ENCODE measurements at places on chromosomes 12 and 14.

- DNase-seq: no peak
These were observed 208.3 kb downstream of the LRIG3 start for GRCh38 chr12:58711974-58712373.

DNA sequence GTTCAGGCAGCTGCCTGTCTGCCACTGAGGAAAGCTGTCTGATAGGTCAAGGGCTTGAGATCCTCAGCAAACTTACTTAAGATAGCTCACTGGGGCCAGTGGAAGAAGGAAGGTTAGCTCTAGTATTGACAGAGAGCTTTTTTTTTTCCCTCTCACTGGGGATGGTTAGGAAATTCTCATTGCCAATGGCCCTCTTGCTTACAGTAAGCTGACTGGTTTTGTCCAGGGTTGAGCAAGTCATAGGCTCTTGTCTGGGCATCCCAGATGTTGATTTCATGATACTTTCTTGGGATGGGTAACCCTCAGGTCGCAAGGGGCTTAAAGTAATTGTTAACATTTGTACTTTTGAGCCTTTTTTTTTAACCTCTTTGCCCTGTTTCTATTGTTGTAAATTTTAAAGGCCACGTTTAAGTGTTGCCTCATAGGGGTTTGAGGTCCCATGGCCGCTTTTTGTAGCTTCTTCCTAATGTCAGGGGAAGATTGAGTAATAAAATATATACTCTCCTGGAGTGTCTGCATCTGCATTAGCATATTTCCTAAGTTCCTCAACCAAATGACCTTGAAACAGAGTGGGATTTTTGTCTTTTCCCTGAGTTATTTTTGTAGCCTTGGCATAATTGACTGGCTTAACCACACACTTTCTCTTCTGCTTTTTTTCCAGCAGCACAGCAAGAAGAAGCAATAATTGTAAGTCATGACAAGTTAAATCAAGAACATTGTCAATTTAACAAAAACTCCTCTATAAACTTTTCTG, 716.0 kb downstream of the LRFN5 start:
- DNase-seq: no peak

DNA sequence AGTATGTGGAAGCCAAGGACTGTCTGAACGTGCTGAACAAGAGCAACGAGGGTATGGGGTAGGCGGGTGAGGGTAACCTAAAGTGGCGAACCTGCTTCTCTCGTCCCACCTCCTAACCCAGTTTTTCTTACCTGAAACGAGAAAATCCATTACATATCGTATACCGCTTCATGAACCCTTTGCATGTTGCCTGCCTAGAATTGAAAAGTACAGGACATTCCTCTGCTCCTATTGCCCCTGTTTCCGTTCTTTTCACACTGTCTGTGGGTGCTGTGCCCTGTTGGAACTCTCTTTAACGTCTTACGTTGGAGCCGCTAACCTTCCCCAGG, 513 bp downstream of the PFDN5 start:
- no peak for DNase-seq

DNA sequence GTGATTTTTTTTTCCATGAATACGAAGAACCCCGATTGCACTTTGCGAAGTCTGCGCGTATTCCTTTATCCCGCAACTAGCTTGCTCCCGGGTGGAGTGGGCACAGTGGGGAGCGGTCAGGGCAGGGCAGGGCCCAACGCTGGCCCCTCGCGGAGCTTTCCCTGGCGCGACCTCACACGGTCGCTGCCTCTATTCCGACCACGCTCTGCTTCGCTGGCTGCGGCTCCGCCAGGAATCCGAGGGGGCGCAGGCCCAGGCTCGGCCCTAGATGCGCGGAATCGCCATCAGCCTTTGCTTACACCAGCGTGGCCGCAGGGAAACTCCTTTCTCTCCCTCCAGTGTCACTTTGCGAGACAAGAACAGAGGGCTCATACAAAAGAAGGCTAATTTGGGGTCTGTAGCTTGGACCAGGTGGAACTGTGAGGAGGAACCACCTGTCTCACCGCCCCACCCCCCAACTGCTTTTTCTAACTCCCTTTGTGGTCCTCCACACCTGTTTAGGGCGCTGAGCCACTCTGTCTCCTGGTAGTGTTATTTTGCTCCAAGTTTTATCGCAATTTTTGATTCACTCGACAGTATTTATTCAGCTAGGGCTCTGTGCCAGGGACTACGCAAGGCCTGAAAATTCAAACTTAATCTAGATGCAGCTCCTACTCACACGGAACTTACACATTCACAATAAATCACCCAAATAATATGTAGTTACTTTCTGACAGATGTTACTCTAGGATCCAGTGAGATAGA, 3.1 kb upstream of the NKX2-1 start:
- DNase-seq: no peak

DNA sequence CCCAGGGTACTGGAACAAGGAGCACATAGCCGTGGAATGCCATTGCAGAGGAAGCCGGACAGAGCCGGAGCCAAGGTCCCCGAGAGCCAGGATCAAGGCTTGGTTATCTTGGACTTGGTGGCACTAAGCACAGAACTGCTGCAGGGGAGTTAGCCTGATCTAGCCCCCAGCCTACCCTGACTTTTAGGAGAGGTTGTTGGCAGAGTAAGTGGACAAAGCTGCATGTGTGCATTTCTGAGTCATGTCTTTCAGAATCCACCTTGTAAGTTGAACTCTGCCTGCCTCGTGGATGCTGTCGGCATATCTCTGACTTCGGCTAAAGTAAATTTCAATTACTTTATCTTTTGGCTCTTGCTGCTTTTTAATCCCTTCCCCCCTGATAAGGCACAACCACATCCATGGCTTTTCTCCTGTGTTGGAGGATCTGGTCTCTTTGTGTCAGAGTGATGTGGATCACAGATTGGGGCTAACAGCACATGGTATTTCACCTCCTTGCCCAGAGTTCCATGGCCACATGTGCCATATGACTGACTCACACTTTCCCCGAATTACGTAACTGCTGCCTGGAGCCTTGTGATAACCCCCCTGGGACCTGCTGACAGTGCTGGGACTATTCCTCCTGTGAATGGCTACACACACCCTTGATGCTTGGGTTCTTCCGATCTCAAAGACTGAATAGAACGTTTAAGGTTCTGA, 240.3 kb downstream of the EMP1 start:
- DNase-seq: no peak

DNA sequence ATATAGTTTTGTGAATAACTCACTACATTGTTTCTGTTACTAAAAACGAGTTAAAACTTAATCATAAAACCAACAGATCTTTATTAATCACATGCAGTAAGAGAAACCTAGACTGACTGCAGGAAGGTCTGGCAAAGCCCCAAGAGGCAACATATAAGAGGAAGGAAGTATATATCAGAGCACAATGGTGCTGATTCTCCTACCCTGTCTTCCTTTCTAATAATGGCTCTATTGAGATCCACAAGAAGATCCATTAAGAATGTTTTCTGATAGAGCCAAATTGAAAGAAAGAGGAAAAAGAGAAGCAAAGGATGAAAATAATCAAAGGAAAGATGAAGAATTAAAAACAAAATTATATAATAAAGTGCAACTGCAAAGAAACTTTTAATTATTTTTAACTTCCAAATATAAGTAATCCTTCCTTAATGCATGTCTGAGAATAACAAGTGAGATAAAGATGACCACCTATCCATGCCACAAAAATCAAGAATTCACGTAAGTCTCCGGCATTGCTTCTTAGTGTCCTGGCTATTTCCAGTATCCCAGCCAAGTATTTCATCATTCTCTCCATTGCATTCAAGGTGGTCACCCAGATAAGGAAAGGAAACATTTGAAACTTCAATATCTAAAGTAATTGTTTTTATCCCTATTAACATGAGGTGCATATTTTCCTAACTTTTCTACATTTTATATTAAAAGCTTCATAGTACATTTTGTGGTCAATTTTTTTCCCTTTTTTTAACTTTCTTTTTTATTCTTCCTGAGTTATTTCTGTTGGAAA, 62.2 kb downstream of the SOX5 start:
- DNase-seq: no peak

DNA sequence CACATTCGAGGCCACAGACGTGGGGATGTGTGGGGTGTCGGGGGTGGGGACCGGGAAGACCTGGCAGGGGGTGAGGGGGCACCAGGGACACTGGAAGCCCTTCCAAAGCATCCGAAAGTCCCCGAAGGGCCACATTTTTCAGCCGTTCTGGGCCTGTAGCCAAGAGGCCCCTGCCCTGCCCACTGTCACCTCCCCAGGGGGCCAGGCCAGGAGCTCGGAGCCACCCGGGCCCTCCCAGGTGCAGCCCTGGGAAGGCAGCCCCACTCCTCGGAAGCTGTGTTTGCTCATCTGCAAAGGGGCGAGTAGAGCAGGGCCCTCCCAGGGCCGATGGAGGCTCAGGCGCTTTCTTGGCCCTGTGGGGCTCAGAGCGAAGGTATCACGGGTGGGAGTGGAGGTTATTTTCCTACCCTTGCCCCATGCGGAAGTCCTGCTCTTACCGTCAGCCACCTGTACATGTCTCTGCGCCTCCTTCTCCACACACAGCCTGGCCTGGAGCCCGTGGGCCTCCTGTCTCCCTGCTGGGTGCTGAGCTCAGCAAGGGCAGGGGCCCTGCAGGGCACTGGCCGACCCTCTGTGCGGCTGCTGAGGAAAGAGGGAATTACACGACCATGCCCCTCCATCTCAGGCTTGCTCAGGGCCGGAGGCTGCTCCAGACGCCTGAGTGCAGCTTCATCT, 27.2 kb downstream of the NOC4L start:
- no peak for DNase-seq

- DNase-seq: peak; percentile 38
These were observed 39.7 kb upstream of the GZMB start for GRCh38 chr14:24673534-24674203.

DNA sequence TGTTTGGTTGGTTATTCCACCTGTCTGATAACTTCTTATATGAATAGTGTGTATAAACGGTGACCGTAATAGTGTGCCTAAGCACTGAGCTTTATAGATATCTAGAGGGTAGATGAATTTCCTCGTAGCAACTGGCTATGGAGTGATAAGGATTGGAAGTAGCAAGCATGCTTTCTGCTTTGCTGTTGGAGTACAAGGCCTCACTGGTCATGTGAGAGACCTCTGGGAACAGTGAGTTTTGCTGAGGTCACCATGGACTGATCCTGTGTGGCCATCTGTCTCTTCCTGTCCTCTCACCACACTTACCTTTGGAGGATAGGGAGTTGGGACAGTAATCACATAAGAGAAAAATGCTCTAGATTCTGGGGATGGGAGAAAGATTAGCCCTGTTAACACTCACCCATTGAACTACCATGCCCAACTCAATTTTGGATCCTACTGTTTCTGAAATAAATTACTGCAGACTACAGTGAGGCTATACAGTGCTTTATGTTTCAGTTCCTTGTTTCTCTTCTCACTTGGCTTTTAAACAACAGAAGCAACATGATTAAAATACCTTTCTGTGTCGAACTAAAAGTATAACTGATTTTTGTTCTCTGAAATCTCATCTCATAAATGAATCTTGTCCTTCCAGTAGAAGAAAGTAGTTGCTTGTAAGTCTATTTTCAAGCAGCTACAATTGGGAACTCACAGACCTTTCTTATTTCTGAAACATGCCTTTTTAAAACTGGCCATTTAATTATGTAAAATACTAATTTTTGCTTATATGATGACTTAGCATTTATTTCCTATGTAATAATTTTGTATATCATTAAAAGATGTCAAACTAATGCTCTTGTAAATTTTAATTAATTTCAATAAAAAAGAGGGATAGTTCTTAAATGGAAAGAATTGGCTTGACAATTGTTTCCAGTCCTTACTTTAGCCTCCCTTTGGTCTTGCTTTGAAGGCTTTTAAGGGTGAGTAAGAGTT, 8.3 kb downstream of the TMX1 start:
- no peak for DNase-seq

DNA sequence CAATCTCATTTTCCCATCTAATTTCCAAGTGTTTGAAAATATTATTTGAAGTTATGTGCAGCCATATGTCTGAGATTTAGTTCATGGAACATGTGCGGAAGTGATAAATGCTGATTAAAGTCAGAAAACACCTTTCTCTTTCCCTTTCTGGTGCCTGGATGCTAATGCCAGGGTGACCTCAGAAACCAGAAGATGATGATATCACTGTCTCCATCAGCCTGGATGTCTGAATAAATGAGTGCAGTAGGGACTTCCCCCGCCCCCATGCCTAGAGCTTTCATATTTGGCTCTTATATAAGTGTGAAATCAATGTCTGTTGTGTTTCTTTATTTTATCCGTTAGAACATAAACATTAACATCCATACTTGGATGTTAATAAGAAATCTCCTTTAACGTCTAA, 261.9 kb upstream of the LRIG3 start:
- DNase-seq: no peak

- DNase-seq: no peak
These were observed 2.6 kb upstream of the WNT10B start for GRCh38 chr12:48973941-48974673.

GRCh38 chr14:65167072-65167645, 64.8 kb upstream of the MAX start:
- no peak for DNase-seq

DNA sequence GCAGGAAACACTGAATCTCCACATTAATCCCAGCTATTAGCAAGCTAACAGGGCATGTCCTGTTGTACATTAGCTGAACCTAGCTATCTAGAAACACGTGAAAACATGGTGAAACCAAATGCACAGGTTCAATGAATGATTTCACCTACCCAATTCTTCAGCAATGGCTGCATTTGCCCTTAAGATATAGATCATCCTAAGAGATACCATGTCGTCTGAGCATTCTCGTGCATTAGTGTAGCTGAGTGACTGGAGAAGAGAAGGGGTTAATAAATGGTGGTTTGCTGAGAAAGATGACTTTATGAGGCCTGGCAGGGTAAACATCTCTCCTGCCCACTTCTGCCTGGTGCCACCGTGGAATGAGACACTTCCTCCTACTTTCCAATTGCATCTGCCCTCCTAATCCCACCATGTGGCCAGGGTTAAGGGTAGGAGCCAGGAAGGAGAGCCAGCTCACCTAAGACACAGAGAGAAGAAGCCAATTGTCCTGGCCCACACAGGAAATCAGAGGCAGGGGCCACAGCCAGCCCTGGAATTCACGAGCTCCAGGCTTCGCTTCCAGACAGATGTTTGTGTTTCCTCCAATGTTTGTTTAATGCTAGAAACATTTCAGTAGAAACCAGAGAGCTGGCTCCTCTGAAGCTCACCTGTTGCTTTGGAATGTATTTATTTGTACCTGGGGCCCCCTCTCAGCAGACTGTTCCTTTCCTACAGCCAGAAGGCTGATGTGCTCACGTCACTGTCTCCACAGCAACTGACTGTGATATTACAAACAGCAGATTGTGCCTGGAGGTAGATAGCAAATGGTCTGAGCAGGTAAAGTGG, 126.0 kb upstream of the PARP11 start:
- DNase-seq: no peak

- no peak for DNase-seq
These were observed 32.7 kb downstream of the MED6 start for GRCh38 chr14:70567791-70568190.

Measured in stimulated activated CD8-positive, alpha-beta memory T cell treated with anti-CD3 and anti-CD28 coated beads, Interleukin-4, amount 100 ng/mL, for 1 hour (primary cell).